ENCODE measurements at places on chromosomes 3 and 15.
A peak's percentile ranks its signal among the peaks of the same experiment; 100 is the strongest.

GRCh38 chr3:167668651-167669050 is 14.9 kb upstream of the WDR49 start:
- no peak for DNase-seq

GRCh38 chr3:66907136-66907535 is 91.0 kb upstream of the KBTBD8 start:
- DNase-seq: no peak

DNA sequence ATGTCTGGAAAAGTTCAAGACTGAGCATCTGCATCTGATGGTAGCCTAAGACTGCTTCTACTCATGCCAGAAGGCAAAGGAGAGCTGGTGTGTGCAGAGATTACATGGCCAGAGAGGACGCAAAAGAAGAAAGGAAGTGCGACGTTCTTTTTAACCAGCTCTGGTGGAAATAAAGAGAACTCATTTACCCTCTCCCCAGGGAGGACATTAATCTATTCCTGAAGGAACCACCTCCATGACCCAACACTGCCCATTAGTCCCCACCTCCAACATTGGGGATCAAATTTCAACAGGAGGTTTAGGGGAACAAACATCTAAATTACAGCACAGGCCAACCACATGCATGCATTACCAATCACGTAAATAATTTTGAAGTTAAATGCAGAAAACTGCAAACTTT is 1.5 kb upstream of the NCK1 start:
- no peak for DNase-seq

DNA sequence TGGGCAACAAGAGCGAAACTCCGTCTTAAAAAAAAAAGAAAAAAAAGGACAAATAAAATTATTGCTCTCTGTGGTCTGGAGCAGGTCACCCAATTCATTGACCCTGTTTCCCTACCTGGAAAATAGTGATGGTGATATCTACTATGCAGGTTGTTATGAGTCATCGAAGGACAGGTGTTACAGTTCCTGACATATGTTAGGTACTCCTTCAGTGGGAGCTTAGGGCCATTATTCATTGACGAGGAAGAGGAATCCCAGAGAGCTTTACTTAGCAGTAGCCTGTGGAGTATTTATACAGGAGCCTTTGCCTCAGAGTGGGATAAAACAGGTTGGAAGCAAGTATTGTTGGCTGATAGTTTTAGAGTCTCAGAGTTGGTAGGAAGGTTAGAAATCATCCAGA is 74.5 kb downstream of the SLC7A14 start:
- no peak for DNase-seq

GRCh38 chr3:140128631-140129030 is 193.6 kb downstream of the CLSTN2 start:
- peak; percentile 30 for DNase-seq

GRCh38 chr3:184372911-184373310 is 5.1 kb downstream of the THPO start:
- no peak for DNase-seq

DNA sequence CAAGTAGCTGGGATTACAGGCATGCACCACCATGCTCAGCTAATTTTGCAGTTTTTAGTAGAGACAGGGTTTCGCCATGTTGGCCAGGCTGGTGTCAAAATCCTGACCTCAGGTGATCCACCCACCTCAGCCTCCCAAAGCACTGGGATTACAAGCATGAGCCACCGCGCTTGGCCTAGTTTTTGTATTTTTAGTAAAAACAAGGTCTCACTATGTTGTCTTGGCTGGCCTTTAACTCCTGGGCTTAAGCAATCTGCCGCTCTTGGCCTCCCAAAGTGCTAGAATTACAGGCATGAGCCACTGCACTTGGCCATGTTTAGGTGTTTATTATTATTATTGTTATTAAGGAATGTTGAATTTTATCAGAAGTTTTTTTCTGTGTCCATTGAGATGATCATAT is 14.7 kb downstream of the IL16 start:
- DNase-seq: no peak

- DNase-seq: no peak
These were observed 43.8 kb upstream of the TRA2B start for GRCh38 chr3:185981621-185982020.

GRCh38 chr15:51284871-51285270 is 53.5 kb downstream of the CYP19A1 start:
- no peak for DNase-seq

GRCh38 chr3:134034005-134034785 is 4.5 kb upstream of the SLCO2A1 start:
- no peak for DNase-seq

DNA sequence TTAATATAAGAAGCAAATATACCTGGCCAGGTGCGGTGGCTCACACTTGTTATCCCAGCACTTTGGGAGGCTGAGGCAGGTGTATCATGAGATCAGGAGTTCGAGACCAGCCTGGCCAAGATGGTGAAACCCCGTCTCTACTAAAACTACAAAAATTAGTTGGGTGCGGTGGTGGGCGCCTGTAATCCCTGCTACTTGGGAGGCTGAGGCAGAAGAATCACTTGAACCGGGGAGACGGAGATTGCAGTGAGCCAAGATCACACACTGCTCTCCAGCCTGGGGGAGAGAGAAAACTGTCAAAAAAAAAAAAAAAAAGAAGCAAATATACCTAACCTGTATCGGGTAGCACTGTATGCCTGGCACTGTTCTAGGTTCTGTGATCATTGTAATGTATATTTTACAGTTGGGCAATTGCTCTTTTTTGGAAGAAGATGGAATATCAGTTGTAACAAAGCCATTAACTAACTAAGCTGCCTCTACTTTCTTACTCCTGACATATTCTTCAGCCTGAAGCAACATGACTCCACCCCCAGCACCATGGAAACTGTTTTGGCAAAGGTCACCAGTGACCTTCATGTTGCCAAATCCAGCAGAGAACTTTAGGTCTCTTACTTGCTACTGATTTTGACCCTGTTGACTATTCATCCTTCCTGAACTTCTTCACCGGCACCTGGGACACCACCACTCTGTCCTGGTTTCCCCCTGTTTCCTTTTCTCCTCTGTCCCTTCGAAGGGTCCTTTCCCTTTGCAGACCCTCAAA is 203.8 kb downstream of the RPLP1 start:
- peak; percentile 13 for DNase-seq

DNA sequence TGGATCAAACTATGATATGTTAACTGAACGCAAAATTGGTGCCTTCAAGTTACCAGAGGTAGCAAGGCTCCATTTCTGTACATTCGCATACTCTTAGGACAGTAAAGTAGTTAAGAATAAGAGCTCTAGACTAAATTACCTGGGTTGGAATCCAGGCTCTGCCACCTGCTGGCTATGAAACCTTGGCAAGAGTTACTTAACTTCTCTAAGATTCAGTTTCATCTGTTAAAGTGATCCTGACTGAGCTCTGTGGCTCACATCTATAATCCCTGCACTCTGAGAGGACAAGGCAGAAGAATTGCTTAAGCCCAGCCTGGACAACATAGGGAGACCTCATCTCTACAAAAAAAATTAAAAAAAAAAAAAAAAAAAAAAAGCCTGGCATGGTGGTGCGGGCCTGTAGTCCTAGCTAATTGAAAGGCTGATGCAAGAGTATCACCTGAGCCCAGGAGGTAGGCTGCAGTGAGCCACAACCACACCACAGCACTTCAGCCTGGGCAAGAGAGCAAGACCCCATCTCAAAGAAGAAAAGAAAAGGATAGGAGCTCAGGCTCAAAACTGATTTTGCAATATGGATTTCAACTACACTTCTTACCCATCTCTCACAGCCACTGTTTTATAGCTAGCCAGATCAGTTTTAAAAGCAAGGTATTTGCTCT is 21.3 kb downstream of the GSK3B start:
- no peak for DNase-seq

DNA sequence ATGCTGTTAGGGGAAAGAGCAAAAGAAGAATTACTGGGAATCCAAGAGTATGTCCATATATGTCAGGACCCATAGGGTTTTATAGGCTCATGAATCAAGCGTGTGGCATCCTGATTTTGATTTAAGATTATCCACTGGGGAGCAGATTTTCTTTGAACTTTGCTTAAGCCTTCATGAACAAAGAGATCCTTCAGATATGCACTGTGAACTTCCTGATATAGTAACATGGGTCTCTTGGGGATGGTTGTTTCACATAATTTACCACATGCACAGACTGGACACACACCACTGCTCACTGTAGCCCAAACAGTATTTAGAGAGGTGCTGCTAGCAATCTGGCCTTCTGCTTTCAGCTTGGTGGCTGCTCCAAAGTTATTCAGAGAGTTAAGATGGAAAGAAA is 200.9 kb upstream of the ZPLD1 start:
- peak; percentile 5 for DNase-seq

DNA sequence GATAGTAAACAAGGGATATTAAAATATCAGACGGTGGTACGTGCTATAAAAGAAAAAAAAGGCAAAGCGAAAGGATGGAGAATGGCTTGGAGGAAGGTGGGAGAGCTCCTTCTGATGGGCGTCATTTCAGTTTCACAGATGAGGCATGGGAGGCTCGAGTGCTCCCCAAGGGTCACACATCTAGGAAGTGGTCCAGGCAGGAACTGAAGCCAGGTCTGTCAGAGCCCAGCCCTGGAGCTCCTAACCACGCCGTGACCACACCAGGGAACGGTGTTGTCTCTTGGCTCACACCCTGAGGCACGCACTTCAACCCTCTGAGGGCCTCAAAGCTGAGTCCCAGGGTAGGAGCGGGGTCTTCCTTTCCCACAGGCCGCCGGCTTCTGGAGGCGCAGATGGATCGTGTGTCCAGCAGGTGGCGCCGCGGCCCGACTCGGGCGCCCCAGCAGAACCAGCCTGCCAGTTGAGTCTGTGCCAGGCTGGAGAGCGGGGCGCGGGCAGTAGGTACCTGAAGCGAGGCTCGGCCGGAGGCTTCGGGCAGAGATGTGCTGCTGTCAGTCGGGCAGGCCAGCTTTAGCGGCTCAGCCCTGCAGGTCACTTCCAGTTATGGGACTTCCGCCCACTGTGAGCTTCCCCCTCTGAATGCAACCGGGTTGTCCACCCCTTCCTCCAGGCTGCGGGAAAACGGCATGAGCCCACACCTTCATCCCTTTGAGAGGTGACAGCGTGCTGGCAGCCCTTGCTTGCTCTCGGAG is 68.1 kb downstream of the SLC6A1 start:
- peak; percentile 66 for DNase-seq

GRCh38 chr3:71414189-71414927 is 169.2 kb downstream of the FOXP1 start:
- no peak for DNase-seq

DNA sequence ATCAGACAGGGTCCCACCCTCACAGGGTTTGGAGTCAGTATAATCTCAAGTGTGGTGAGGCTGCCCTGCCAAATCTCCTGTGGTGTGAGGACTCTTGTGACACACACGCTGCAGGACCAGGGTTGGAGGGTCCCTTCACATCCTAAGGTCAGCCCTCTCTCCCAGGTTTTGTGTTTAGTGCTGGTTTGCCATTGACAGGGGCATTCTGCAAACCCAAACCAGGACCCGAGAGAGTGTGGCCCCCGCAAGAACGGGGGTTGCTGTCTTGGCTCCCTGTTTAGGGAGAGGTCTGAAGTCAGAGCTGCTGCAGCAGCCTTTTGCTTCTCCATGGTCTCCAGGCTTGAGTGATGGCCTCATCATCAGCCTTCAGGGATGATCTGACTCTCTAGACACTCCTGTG is 14.7 kb downstream of the FAM107A start:
- no peak for DNase-seq

- DNase-seq: no peak
These were observed 1.7 kb downstream of the INAFM2 start for GRCh38 chr15:40325188-40325587.

DNA sequence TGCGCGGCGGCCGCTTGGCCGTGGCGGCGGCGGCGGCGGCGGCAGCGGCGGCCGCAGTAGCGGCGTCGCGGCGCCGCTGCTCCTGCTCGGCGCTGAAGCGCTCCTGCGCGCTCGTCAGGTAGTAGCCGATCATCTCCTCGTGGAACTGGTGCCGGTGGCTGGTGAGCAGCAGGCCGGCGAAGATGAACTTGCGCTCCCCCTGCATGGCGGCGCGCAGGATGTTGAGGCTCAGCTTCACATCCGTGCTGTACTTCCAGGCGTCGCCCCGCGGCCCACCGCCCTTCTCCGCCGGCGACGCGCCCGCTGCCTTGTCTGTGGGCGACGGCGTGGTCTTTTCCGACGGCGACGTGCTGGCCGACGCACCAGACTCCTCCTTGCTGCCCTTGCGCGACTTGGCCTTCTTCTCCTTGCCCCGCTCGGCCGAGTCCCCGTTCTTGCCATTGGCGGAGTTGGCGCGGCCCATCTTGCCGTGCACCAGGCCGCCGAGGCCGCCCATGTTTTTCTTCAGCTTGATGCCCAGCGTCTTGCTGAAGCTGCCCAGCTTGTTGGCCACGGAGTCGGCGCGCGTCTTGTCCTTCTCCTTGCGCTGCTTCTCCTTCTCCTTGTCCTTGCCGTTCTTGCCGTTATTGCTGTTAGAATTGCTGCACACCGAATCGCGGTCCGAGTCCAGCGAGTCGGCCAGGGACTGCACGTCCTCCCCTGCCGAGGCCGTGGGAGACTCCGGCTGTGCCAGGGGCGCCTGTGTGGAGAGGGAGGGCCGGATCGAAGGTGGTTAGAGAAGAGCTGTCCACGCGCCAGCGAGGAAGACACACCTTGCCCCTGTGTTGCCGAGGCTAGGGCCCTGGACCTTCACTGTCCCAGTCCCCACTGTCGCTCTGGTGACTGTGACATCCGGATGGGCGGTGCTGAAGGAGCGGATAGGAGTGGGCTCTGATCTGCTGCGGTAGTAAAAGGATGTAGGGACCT is 157.6 kb downstream of the KLF13 start:
- DNase-seq: no peak

DNA sequence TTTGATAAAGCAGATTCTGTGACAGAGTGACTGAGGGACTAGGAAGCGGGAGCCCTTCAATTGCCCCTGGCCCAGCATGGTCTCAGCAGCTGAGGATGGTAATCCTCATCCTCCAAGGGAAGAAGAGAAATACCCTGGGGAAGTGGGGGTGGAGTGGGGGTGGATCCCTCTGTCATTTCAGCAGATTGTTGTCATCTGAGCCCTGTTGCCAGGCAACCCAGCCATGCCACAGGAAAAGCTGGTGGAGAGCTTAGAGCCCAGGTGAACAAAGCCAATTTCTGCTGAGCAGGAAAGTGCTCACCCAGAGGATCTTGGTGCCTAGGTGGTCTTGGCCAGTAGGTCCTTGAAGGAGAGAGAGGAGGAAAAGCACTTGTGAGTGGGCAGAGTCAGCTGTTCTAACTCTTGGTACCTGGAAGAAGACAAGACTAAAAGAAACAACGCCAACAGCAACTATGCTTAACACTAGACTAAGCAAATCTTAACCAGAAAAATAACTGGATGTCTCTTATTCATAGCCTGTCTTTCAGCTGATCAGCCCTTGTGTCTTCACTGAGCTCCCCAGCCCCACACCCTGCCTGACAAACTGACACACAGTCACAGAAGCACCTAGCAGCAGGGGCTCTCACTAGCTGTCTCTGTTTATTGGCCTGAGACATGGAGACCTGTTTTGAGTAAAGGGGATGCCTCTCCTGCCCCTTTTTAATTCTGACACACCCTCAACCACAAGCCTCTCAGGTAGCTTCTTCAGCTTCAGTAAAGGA is 40.1 kb upstream of the DCLK3 start:
- no peak for DNase-seq

All from cardiac fibroblast (primary cell).